Vagina (tissue), 2 donors: ENCODE measurements at places on chromosomes 3 and 15. TPM values are rescaled to one million over a fixed set of nuclear protein-coding genes. Genes with fewer than 3 reads are reported as not detected.

Gene CCDC66
- total RNA-seq = 19.2 TPM

Gene EXOSC7
- 56.2 TPM for total RNA-seq

Gene TEX55
- not detected for total RNA-seq

Gene RAB11A
- total RNA-seq = 151 TPM

DNA sequence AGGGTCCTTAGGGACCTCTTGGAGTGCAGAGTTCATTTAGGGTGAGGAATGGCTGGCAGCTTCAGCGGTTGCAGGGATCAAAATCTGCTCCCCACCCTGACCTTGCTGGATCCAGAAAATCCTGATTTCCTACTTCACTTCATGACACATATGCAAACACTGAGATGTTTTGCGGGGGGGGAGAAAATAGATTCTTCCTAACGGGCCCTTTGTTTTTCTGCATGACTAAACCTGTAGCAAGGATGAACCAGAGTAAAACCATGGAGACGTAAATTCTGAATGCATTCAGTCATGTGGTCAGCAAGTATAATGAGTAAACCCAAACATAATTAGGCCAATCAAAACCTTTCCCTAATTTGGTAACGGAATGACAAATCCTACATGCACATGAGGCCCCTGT lies 20.0 kb upstream of the RBP1 start:
- DNase-seq = no peak

- DNase-seq = no peak
Observed at GRCh38 chr3:94615275-94616065, 552.6 kb downstream of the NSUN3 start.

GRCh38 chr3:23106666-23107065 lies 96.5 kb upstream of the UBE2E2 start:
- no peak for DNase-seq

GRCh38 chr3:61537366-61537765 lies 24.0 kb upstream of the PTPRG start:
- no peak for DNase-seq

- no peak for DNase-seq
Observed at GRCh38 chr3:121654493-121655385, 6.0 kb downstream of the HCLS1 start.

DNA sequence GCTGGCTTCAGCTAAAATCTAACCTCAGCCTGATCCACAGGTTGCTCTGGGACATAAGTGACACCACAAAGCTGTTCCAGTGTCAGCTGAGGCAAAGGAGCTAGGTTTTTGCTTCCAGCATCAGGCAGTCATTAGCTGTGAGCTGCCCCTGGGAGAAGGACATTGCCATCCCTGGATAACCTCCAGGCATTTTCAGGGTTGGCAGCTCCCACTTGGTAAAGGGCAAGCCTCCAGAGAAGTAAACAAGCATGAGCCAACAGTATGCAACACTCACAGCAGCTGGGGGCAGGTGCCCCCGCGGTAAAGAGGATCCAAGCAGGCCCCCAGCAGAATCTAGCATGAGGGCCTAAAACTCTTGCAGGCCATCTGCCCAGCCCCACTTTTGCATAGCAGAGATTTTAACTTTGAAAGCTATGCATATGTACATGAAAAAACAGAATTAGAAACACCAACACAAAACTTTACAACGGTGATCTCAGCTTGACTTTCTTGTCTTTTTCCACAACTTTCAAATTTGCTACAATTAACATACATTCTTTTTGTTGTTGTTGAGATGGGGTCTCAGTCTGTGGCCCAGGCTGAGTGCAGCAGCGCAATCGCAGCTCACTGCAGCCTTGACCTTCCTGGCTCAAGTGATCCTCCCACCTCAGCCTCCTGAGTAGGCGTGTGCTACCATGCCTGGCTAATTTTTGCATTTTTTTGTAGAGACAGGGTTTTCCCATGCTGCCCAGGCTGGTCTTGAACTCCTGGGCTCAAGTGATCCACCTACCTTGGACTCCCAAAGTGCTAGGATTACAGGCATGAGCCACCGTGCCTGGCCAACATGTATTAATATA lies 83.8 kb upstream of the TPM1 start:
- no peak for DNase-seq

- DNase-seq = no peak
Observed at GRCh38 chr3:54756330-54756731, 171.5 kb downstream of the LRTM1 start.

GRCh38 chr15:101172501-101173071 lies 79.3 kb downstream of the CHSY1 start:
- DNase-seq = no peak

- no peak for DNase-seq
Observed at GRCh38 chr15:60396958-60397771, 621 bp downstream of the ANXA2 start.
